ENCODE measurements at places on chromosomes 5 and 9. TPM values are rescaled to one million over a fixed set of nuclear protein-coding genes. Genes with fewer than 3 reads are reported as not detected.

Gene PCDHGA2
- total RNA-seq, result not detected

DNA sequence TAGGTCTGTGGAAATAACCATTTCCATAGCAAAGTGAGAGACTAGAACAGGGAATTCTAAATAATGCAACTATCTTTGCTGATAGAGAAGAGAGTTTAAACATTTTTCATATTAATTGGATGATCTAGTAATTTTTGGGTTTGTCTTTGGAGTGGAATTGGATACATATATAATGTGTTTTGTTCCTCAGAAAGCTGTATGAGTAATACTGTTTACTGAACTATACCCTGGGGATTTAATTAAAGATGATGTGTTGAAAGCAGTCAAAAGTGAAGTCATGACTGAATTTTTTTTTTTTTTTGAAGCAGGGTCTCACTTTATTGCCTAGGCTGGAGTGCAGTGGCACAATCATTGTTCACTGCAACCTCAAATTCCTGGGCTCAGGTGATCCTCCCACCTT, 17.9 kb downstream of the FER start:
- peaks cover 1% of the 10 kb centered on the region for H3K36me3 ChIP-seq
- no peaks in the 10 kb centered on the region for H3K27me3 ChIP-seq
- no peak overlapping the region for H3K27ac ChIP-seq
- H3K4me1 ChIP-seq, result peaks cover 14% of the 10 kb centered on the region
- no peak for DNase-seq

Gene KCTD16
- total RNA-seq, result 0.29 TPM

GRCh38 chr9:35350827-35351549, 138.9 kb upstream of the RUSC2 start:
- no peaks in the 10 kb centered on the region for H3K36me3 ChIP-seq
- no peak for DNase-seq
- no peak overlapping the region for H3K4me3 ChIP-seq

- no peaks in the 10 kb centered on the region for H3K4me1 ChIP-seq
- H3K27me3 ChIP-seq, result peaks cover 4% of the 10 kb centered on the region
- no peaks in the 10 kb centered on the region for H3K36me3 ChIP-seq
- no peak overlapping the region for H3K4me3 ChIP-seq
These were observed 40.0 kb upstream of the SMIM23 start for GRCh38 chr5:171745602-171746001.

DNA sequence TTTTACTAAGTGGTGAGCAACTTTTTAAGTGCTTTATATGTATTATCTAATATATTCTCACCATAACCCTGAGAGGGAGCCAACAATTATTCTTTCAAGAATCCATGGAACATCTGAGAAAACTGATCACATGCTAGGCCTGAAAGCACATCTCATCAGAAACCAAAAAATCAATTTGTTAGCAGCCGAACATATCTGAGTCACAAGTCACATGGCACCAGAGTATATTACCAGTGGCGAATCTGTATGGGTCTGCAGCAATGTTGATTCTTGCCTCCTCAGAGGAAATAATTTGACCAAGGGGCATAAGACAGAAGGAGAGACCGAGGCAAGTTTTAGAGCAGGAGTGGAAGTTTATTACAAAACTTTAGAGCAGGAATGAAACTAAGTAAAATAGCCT, 25.3 kb upstream of the SIL1 start:
- H3K27me3 ChIP-seq, result peaks cover 2% of the 10 kb centered on the region
- no peaks in the 10 kb centered on the region for H3K4me1 ChIP-seq
- no peak overlapping the region for H3K27ac ChIP-seq

GRCh38 chr5:111954516-111955395, 197.8 kb upstream of the NREP start:
- no peaks in the 10 kb centered on the region for H3K4me1 ChIP-seq
- H3K4me3 ChIP-seq, result no peak overlapping the region
- no peak overlapping the region for H3K27ac ChIP-seq
- DNase-seq, result no peak

GRCh38 chr9:108634672-108635462, 220.9 kb downstream of the ACTL7B start:
- H3K27me3 ChIP-seq, result no peaks in the 10 kb centered on the region
- no peak overlapping the region for H3K27ac ChIP-seq
- H3K4me1 ChIP-seq, result no peaks in the 10 kb centered on the region
- no peak for DNase-seq
- no peaks in the 10 kb centered on the region for H3K36me3 ChIP-seq

DNA sequence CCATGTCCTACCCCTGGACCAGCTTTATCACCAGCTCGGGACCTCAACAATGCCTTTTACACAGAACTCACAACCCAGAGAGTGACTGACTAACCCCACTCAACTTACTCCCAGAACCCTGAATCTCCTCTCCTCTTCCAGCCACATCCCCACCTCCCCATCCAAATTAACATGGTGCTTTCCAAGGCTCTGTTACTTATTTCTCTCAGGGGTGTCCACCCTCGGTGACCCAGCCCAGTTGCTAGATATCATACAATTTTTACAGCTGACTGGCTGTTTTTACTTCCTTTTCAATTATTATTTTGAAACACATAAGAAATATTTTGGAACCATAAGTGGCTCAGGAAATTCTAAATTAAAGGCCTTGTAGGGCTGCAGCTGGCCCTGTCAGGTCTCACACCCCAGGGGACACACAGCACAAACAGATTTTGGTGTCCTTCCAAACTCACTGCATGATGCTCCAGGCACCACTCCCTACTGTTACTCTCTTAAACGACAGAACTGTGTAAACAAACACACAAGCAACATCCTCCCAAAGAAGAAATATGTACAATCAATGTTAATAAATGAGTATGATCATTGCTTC, 180.6 kb downstream of the ADAMTS12 start:
- no peak overlapping the region for H3K4me3 ChIP-seq
- H3K36me3 ChIP-seq, result no peaks in the 10 kb centered on the region
- no peak overlapping the region for H3K27ac ChIP-seq
- no peaks in the 10 kb centered on the region for H3K27me3 ChIP-seq
- no peak for DNase-seq

- peaks cover 37% of the 10 kb centered on the region for H3K36me3 ChIP-seq
- peak overlapping the region; percentile 100 for H3K27ac ChIP-seq
- H3K4me3 ChIP-seq, result peak overlapping the region; percentile 80
- H3K27me3 ChIP-seq, result no peaks in the 10 kb centered on the region
- peaks cover 43% of the 10 kb centered on the region for H3K4me1 ChIP-seq
These were observed 29.9 kb downstream of the JADE2 start for GRCh38 chr5:134555223-134555889.

DNA sequence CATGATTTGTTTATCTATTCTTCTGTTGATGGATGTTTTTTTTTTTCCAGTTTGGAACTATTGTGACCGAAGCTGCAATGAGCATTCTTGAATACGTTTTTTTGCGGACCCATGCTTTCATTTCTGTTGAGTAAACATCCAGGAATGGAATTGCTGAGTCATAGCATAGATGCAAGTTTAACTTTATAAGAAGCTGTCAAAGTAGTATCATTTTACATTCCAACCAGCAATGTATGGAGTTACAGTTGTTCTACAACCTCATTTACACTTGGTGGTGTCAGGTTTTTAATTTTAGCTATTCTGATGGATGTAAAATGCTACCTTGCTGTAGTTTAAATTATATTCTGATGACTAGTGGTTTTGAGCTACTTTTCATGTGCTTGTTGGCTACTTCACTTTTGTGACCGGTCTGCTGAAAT, 49.0 kb downstream of the NPR3 start:
- H3K27ac ChIP-seq, result no peak overlapping the region
- no peak overlapping the region for H3K4me3 ChIP-seq
- H3K27me3 ChIP-seq, result peaks cover 3% of the 10 kb centered on the region
- DNase-seq, result no peak
- H3K4me1 ChIP-seq, result no peaks in the 10 kb centered on the region
- no peaks in the 10 kb centered on the region for H3K36me3 ChIP-seq

Gene SSNA1
- 49.9 TPM for total RNA-seq

DNA sequence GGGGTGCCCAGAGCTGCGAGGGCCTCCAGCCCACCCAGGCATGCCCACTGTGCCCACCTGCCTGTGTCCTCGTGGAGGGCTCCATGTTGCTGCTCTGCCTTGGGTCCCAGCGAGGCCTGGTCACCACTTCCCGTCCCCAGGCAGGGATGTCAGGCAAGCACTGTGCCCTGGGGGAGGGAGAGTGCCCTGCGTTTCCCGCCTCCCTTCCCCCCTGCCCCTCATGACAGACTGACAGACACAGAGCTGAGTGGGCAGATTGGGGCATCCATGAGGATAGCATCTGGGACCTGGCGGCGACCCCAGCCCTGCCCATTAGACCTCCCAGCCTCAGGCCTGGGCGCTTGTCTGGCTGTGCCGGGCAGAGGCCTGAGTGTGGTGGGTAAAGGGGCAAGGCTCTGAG, 56.9 kb downstream of the KCNT1 start:
- H3K27ac ChIP-seq, result no peak overlapping the region
- H3K27me3 ChIP-seq, result no peaks in the 10 kb centered on the region
- H3K4me1 ChIP-seq, result no peaks in the 10 kb centered on the region
- H3K36me3 ChIP-seq, result no peaks in the 10 kb centered on the region
- H3K4me3 ChIP-seq, result no peak overlapping the region
- DNase-seq, result no peak
